ENCODE measurements at places on chromosomes 6 and 20.

- no peaks in the 10 kb centered on the region for H3K27me3 ChIP-seq
- H3K4me1 ChIP-seq, result no peaks in the 10 kb centered on the region
- H3K27ac ChIP-seq, result no peak overlapping the region
- DNase-seq, result no peak
Measured at GRCh38 chr20:12597551-12597950, 411.2 kb upstream of the SPTLC3 start.

DNA sequence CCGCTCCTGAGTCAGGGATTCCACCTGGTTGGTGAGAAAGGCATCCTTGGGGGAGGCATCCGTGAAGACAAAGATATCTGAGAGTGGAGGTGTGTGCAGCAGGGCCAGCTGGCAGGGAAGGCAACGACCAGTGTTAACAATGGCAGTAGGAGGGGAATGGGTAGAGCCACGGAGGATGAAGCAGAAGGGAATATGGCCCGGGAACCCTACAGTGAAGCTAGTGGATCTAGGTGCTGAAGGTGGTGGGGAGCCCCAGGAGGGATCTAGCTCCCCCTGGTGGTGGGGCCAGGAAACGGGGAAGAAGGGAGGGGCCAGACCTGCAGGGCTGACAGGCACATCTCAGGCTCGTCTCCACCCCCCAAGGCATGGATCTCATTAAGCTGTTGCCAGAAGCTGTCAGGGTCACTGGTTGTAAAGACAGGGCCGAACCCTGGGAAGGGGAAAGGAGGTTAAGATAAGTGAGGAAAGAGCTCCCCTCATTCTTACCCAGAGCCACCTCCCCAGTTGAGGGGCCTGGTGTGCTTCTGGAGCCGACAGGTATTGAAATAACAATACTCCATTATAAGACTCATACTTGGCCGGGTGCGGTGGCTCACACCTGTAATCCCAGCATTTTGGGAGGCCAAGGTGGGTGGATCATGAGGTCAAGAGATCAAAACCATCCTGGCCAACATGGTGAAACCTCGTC, 7.3 kb downstream of the VWA7 start:
- peak overlapping the region; percentile 89 for H3K27ac ChIP-seq
- H3K4me3 ChIP-seq, result no peak overlapping the region
- no peaks in the 10 kb centered on the region for H3K27me3 ChIP-seq
- peak; percentile 84 for DNase-seq
- H3K4me1 ChIP-seq, result peaks cover 18% of the 10 kb centered on the region
- H3K36me3 ChIP-seq, result peaks cover 8% of the 10 kb centered on the region

DNA sequence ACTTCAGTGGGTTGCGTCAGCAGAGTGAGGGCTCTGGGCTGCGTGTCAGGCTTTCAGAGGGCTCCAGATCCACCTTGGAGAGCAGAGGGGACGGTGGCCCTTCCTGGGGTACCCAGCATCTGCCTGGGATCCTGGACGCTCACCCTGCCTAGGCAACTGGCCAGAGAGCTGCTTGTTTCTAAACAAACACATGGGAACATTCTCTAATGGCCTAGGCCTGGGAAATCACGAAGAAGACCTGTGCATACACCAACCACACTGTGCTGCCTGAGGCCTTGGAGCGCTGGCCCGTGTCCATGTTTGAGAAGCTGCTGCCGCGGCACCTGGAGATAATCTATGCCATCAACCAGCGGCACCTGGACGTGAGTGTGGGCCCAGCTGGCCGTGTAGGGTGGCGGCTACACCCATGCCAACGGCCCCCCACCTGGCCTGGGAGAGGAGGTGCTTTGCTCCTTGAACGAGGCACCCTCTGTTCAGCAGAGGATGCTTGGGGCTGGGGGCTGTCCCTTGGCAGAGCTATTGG, 32.2 kb downstream of the PYGB start:
- H3K4me3 ChIP-seq, result no peak overlapping the region
- peaks cover 5% of the 10 kb centered on the region for H3K4me1 ChIP-seq
- no peak overlapping the region for H3K27ac ChIP-seq
- DNase-seq, result no peak
- no peaks in the 10 kb centered on the region for H3K27me3 ChIP-seq

GRCh38 chr6:158793432-158793831, 25.7 kb downstream of the EZR start:
- H3K27me3 ChIP-seq, result no peaks in the 10 kb centered on the region
- H3K36me3 ChIP-seq, result peaks cover 81% of the 10 kb centered on the region
- H3K27ac ChIP-seq, result peak overlapping the region; percentile 95

DNA sequence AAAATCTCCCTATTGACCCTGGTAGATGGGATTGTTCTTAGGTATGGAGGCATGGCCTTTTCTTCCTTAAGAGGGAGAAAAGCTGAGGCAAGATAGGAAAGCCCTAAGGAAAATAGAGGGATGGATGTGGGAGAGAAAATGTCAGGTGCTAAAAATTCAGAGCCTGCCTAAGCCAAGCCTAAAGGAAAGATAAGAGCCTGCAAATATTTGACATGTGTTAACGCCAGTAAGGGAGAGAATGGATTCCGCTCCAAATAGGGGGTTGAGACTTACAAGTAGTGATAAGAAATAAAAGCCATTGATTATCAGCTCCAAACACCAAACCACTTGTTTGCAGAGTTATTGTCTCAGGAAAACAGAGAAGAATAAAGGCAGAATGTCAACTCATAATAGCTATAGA, 533.6 kb downstream of the PTPRT start:
- H3K4me1 ChIP-seq, result no peaks in the 10 kb centered on the region
- H3K4me3 ChIP-seq, result no peak overlapping the region
- H3K36me3 ChIP-seq, result no peaks in the 10 kb centered on the region
- DNase-seq, result no peak
- H3K27me3 ChIP-seq, result no peaks in the 10 kb centered on the region

GRCh38 chr6:158384671-158385110, 72.4 kb downstream of the TULP4 start:
- no peak for DNase-seq
- no peak overlapping the region for H3K27ac ChIP-seq
- peaks cover 13% of the 10 kb centered on the region for H3K4me1 ChIP-seq
- peaks cover 2% of the 10 kb centered on the region for H3K36me3 ChIP-seq

DNA sequence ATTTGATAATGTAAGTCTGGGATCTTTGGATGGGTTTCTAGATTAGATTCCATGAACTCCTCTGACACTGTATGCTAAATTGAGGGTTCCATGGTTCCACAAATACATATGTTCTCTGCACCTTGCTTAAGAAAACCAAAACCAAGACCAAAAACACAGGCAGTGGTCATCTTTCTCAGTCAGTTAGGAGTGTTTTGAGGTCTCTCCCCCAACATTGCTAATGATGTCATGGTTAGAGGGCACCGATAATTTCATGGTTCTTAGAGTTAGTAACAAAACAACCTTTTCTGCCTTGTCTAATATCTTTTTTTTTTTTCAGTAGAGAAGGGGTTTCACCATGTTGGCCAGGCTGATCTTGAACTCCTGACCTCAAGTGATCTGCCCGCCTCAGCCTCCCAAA, 44.5 kb downstream of the ARID1B start:
- peaks cover 72% of the 10 kb centered on the region for H3K4me1 ChIP-seq
- H3K36me3 ChIP-seq, result no peaks in the 10 kb centered on the region
- no peak overlapping the region for H3K4me3 ChIP-seq
- H3K27ac ChIP-seq, result peak overlapping the region; percentile 52
- no peak for DNase-seq

DNA sequence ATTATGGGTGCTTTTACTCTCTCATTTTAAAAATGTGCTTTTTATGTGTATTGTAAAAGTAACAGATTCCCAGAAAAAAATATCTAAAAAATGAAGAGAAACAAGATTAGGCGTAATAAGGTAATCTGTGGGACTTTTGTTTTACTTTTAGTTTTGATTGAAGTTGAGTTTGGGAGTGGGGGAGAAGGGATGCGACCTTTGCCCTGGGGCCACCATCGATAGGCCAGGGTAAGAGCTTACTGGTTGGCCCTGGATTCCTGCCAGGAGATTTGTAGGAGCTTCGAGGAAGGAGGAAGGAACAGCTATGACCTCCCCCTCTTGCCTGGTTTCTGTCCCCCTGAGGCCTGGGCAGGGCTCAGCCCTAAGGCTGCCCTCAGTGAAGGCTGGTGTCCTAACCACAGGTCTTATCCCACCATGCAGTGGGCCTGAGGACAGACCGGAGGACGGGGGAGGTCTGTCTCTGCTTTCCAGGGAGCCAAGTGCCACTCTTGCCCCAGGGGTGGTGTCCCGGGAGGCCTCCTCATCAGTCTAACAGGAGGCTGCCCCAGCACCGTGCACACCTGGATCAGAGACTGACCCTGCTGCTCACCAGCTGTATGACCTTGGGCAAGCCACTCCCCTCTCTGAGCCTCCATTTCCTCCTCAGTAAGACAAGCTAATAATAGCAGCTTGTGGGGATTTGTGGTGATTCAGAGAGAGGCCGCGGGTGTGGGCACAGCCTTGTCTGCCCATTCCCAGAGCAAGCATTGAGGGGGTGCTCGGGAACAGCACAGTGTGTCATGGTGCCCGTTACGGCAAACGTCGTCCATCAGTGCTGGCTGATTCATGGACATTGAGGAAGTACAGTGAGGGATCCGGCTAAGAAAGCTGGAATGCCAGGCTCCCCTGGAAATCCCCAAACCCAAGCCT, 21.2 kb downstream of the TGM2 start:
- H3K4me3 ChIP-seq, result no peak overlapping the region
- no peak for DNase-seq

DNA sequence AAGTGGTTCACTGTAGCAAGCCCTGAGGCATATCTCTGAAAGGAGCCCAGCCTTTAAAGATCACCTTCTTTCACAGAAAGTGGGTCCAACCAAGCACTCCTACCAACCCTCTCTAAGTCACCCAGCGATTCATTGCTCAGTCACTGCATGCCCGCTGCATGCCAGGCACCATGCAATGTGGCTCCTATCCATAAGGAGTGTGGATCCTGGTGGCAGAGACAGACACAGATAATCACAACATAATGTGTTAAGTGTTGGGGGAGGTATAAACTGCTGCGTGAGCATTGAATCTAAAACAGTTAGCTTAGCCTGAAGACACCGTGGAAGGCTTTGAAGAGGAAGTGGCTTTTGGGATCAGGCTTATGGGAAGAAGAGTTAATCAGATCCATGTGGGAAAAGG, 659.5 kb downstream of the PTPRT start:
- no peaks in the 10 kb centered on the region for H3K27me3 ChIP-seq
- no peak overlapping the region for H3K27ac ChIP-seq
- no peaks in the 10 kb centered on the region for H3K4me1 ChIP-seq
- H3K36me3 ChIP-seq, result no peaks in the 10 kb centered on the region
- no peak for DNase-seq

GRCh38 chr6:73088138-73088813, 137.0 kb downstream of the KHDC1L start:
- H3K27ac ChIP-seq, result no peak overlapping the region
- H3K4me3 ChIP-seq, result no peak overlapping the region
- DNase-seq, result no peak
